Activated CD4-positive, CD25-positive, alpha-beta regulatory T cell (primary cell): ENCODE measurements at places on chromosomes 1 and 21.

DNA sequence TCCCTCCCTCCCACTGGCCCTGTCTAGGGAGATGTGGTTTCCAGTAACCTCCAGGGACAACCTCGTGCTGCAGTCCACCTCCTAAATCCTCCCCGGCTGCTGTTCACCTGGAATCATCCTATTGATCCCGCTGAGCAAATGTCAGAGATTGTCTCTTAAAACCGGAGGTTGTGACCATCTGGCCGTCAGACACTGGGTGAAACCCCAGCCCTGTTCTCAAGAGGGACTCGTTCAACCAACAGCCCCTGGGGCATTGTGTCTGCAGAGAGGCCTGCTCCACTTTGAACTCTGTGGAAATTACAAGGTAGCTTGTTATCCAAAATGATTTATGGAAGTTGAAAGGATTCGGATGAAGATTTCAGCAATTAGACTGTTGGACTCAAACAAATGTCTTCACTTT is 498.0 kb downstream of the MATN1 start:
- DNase-seq = no peak

DNA sequence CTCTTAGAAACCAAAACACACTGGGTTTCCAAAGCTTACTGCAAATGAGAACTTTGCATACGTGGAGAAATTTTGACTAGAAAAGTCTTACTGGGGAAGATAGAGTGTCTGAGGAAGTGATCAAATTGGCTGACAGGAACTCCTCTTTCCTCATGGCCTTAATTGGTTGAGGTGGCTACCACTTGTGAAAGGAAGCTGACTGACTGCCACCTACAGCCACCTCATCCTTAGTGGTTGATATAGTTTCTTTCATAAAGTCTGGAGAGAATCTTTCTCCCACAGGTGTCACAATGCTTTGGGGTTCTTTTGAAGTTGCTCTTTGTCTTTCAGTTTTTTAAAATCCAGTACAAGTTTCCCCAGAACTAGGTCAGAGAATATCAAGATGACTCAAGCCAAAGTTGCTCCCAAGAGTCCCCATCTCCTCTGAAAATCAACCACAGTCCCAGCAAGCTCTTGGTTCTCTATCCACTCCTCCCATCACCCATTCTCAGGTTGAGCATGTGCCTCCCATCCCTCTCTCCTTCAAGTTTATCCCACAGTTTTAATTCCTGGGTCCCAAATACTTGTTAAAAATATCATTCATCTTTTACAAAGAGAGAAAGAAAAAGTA is 43.3 kb downstream of the GPR88 start:
- DNase-seq = no peak

GRCh38 chr1:60745484-60745883 is 336.9 kb upstream of the NFIA start:
- DNase-seq = no peak

GRCh38 chr1:216075339-216075738 is 347.9 kb downstream of the USH2A start:
- no peak for DNase-seq

- DNase-seq = no peak
Measured at GRCh38 chr1:90730243-90731022, 13.3 kb upstream of the BARHL2 start.

GRCh38 chr1:30919025-30919881 is 10.7 kb upstream of the SDC3 start:
- no peak for DNase-seq

DNA sequence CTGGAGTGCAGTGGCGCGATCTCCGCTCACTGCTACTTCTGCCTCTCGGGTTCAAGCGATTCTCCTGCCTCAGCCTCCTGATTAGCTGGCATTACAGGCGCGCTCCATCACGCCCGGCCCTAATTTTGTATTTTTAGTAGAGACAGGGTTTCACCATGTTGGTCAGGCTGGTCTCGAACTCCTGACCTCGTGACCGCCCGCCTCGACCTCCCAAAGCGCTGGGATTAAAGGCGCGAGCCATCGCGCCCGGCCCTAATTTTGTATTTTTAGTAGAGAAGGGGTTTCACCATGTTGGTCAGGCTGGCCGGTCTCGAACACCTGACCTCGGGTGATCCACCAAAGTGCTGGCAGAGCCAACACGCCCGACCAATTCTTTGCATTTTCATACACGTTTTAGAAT is 48.0 kb upstream of the LCE5A start:
- DNase-seq = no peak

GRCh38 chr1:89489047-89489729 is 35.4 kb upstream of the LRRC8B start:
- no peak for DNase-seq

- DNase-seq = no peak
Measured at GRCh38 chr1:235873045-235873444, 6.3 kb upstream of the LYST start.

DNA sequence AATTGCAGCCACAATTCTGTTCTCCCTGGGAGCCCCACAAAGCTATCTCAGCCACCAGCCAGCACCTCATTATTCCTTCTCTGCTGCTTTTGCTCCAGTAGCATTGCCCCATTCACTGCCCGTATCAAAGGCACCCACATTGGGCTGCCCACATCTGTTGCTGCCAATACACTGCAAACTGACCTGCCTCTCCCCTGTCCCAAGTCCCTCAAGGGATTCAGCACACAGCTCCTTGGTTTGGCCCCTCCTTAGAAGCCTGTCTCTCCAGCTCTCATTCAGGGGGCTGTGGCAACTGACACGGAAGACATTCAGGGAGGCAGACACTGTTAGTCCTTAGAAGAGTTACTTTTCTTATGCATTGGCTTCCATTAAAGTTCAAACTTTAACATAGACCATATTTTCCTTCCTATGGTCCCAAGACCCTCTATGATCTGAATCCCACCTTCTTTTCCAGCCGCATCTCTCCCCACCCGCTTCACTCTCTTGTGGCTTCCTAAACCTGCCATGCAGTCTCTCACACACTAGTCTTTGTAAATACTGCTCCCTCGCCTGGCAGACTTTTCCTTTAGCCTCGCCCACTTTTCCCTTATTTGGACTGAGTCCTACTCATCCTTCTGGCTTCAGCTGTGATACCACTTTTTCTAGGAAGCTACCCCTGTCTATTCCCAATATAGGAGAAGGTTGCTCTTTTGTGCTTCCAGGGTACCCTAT is 19.3 kb upstream of the KLHDC8A start:
- DNase-seq = no peak

DNA sequence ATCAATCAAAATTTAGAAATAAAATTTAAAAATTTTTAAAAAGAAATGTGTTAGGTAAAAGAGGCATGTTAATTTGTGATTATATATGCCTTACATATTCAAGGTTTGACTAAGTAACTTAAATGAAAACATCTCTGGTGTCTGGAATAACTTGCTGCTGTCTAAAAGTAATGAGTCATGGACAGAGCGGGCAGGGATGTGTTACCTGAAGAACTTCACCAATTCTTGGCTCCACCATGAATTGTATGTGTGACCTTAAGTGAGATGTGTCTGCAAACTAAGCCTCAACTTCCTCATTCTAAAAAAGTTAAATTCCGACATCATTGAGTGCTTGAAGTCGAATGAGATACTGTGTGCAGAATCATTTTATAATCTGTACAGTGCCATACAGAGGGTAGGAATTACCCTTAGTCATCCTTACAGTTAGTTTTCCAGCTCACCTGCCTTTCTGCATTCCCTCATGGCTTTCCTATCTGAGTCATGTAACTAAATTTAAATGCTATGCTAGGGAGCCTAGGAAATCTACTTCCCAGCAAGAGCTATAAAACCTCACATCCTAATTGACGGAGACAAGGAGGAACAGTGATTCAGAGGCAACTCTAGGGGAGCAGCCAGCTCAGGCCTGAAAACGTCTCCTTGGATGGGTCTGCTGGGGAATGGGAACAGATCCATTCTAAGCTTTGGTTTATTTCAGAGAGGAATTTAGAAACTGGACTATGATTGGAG is 100.7 kb upstream of the TSPAN2 start:
- no peak for DNase-seq

- peak; percentile 76 for DNase-seq
Measured at GRCh38 chr1:32350785-32351398, 11.4 kb downstream of the FAM229A start.

DNA sequence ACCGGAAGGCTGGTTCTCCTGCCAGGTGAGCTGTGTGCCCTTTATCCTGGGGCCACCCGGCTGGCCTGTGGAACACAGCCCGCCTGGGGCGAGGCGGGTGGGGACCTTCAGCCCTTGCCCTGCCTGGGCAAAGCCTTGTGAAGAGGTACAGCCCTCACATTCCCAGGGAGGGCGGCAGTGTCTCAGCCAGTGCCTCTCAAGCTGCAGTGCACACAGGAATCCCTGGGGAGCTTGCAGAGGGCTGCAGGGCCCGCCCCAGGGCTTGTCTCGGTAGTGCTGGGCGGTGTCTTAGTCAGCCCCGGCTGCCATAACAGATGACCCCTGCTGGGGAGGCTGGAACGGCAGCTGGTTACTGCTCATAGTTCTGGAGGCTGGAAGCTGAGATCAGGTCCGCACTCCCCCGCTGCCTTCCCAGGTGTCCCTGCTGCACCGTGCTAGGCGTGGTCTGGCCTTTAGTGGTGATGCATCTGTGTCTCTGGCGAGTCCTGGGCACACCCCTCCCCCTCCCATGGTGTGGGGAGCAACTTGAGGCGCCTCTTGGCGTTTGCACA is 12.6 kb downstream of the DFFB start:
- no peak for DNase-seq

GRCh38 chr1:53330819-53331218 is 2.9 kb upstream of the LRP8 start:
- no peak for DNase-seq

DNA sequence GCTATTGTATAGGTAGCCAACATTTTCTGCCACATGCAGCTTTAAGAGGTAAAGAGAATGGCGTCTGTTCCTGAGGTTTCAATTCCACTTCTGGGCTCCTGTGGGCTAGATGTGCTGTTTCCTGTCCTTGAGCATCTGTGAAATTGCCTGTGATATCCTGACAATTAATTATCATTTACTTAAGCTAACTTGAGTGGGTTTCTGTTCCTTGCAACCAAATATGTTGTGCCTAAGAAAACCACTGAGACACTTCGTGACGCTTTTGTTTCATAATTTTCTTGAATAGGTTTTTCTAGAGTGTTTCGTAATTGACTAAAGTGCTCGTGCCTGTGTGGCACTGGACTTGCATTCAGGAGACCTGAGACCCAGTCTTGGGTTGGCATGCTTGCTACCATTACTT is 127.3 kb upstream of the POU3F1 start:
- no peak for DNase-seq

- no peak for DNase-seq
Measured at GRCh38 chr1:228062085-228062791, 20.3 kb upstream of the ARF1 start.

GRCh38 chr21:39071623-39072214 is 111.5 kb downstream of the PSMG1 start:
- no peak for DNase-seq

DNA sequence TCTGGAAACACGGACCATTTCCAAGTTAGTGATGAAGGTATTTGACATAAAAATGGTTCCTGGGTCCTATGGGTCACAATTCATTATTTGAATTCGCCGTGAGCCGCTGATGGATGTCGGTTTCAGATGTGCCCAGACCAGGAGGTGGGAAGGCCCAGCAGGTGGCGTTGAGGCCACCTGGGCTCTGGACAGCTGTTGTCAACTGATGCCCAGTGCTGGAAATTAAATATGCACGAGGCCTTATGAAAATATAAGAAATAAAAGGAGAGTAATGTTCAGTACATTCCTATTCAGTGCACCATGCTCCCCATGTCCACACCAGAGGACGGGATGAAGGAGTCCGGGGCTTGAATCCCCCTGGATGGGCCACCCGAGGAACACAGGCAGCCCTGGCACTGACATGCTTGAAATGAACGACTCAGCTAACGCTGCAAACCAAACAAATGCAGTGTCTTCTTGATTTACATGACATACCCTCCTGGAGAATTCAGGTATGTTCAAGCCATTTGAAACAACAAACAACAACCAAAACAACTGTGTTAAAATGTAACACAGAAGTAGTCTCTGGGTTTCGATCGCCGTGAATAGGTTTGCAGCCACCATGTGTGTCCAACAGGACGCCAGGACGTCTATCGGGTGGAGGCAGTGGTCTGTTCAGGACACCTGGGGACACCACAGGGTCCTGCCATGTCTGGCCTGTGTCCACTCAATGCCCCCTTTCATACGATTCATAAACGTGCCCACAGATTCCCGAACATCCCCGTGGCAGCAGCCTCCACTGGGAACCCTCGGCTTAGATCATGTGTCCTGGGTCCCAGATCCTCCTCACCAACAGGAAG is 6.1 kb downstream of the TFF3 start:
- no peak for DNase-seq

GRCh38 chr1:158089925-158090637 is 90.6 kb upstream of the CD1D start:
- DNase-seq = no peak

GRCh38 chr1:32972814-32973428 is 8.3 kb upstream of the RNF19B start:
- DNase-seq = no peak

- no peak for DNase-seq
Measured at GRCh38 chr1:221439747-221440501, 302.0 kb downstream of the DUSP10 start.

DNA sequence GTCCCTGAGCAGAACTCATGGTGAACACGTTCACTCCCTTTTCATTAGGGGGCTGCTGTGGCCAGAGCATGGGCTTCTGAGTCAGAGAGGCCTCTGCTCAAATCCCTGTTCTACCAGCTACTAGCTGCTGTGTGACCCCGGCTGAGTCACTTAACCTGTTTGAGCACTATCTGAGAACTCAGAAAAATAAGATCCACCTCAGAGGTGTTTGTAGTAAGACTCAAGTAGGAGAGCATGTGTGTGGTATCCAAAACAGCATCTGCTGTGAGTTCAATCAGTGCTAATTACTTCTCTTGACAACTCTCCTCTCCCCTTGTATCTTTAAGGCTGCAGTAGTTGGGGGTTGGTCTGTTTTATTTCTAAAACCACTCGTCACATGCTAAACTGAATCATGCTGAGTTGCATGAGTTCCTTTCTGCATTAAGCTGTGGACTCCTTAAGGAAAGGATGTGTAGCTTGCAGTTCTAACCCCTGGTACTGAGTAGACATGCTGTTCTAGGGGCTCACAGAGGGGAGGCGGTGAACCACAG is 39.7 kb upstream of the JUN start:
- no peak for DNase-seq

- no peak for DNase-seq
Measured at GRCh38 chr1:64472805-64473204, 2.9 kb downstream of the CACHD1 start.

DNA sequence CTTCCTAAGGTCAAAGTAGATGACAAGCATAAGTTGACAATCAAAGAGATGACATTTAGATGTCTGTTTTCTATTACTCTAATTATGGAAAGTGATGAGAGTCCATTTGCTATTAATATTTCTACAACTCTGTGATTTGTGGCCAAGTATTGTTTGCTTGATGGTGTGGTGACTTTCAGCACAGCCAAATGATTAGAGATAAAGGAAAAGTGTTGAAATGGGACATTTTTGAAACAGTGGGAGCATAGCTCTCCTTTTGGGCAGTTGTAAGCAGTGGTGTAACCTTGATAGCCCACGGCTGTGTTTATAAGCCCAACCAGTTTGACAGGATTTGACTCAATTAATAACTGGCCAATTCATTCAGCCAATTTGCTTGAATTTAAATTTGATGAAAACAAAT is 31.6 kb downstream of the ZC3H11B start:
- DNase-seq = no peak

GRCh38 chr1:921011-921837 is 2.5 kb upstream of the SAMD11 start:
- no peak for DNase-seq
